ENCODE measurements at places on chromosomes 6 and 20.

DNA sequence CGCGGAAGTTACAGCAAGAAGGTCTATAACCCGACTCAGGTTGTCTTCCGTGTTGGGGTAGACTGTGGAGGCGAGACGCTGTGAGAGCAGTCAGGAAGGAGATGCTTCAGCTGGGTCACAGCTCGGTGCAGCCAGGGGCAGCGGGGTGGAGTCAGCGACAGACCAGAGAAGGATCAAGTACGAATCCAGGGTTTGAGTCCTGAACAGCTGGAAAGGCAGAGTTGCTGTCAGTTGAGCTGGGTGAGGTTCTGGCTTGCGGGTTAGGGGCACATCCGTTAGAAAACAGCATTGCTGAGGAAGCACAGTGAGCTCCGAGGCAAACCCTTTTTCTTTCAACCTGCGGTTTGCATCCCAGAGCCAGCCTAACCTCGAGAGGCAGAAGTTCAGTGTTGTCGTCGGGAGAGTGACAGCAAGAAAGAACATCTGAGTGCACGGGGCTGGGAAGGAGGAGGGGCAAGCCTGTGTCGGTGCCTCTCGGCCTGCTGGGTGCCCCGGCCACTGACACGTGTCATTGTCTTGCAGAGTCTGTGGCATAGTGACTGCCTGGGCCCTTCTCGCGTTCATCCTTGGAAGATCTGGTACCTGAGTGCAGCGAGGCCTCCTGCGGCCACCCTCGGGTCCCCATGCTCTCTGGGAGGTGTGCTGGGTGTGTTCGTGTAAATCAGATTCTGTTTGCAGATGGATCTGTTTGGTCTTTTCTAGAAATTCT lies 20.0 kb downstream of the PNLDC1 start:
- DNase-seq, result no peak

GRCh38 chr20:33926425-33926824 lies 67.3 kb upstream of the RALY start:
- no peak for DNase-seq

- no peak for DNase-seq
Observed at GRCh38 chr6:14622085-14622484, 504.5 kb downstream of the CD83 start.

- DNase-seq, result no peak
Observed at GRCh38 chr6:44029444-44030185, 97.6 kb downstream of the MRPL14 start.

DNA sequence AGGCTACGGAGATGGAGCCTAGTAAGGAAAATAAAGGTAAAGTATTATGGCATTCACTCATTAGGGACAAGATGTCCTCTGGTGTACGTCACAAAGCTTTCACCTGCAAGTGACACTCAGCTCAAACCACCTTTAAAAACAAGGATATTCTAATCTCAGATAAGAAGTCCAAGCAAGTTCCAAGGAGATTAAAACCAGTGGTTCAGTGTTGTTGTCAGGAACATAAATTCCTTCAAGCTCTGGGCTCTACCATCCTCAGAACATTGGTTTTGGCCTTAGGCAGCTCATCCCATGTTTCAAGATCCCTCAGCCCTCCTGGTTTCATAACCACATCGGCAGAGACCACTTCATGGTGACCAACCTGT lies 116.5 kb downstream of the LY86 start:
- no peak for DNase-seq

DNA sequence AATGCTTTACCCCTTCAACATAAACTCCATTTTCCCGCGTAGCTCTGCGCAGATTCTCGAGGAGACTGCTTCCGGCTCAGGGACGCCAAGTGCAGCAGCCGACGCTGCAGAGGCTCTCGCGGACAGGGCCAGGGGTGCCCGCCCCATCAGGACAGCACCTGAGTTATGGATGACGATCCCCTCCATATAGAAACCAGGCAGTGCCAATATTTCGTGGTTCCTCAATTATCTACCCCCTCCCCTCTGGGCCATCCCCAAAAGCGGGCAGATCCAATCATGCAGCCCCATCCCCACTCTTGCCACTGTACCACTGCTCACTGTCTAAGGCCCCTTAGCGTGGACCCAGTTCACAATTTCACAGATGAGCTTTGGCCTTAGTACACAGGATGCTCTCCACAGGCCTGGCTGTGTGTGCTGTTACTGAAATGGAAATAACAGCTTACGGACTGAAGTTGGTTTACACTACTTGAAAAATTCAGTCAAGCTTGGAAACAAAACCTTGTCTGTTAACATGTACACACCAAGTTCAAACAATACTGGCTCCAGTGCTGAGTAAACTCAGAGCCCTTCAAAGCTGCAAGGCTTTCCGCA lies 74.5 kb downstream of the DACT2 start:
- no peak for DNase-seq

DNA sequence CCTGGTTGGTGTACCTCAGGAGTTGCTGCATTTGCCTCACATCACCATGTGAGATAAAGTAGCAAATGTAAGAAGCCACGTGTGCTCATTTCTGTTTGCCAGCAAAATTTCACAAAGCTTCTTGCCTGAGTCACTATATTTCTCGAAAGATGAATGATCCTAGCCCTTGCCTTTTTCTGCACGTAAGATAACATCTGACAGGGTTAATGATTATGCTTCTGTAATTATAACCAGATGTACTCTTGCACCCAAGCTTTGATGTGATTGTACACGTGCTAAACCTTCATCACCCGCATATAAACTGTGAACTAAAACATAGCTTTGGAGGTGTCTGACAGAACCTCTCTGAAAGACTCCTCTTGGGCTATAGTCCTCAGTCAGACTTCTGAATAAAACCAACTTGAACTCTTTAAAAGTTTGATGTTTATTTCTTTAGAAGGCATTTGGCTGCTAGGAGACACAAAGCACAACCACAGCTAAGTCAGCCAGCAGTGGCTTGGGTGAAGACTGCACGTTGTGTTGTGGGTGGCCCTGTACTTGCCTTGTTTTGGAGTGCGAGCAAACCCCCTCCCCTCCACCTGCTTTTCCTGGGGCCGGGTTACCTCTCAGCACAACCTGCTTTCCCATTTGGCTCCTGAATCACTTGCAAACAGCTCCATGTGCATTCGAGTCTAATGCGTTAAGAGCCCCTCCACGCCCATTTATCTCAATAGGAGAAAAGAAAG lies 19.3 kb downstream of the PROKR2 start:
- no peak for DNase-seq

DNA sequence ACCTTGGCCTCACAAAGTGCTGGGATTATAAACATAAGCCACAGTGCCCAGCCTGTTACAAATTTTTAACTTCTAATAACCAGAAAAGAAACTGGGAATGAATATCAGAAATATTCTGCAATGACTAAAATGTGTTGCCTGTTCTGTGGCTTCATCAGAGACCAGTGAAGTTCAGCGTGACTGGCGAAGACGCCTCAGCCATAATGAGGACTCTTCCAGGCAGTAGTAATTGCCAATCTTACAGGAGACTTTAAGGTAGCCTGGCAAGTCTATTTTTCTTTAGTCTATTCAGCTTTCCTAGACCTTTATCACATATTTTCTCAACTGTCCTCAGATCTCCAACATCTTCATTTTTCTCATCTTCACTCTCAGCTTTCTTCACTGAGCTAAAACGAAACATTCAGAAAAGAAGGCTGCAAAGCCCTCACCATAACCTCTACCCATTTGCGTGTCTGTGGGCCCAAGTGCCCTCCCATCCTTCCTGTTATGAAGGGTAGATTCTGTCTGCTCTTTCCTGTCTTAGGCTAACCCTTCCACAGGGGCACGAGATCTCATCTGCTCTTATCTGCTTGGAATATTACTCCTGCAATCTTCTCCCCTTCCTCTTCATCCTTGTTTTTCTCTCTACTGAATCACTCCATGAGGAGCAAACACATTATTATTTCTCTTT lies 42.0 kb upstream of the OLIG3 start:
- DNase-seq, result no peak

GRCh38 chr20:49323622-49324238 lies 45.9 kb upstream of the ZNFX1 start:
- DNase-seq, result peak; percentile 5

DNA sequence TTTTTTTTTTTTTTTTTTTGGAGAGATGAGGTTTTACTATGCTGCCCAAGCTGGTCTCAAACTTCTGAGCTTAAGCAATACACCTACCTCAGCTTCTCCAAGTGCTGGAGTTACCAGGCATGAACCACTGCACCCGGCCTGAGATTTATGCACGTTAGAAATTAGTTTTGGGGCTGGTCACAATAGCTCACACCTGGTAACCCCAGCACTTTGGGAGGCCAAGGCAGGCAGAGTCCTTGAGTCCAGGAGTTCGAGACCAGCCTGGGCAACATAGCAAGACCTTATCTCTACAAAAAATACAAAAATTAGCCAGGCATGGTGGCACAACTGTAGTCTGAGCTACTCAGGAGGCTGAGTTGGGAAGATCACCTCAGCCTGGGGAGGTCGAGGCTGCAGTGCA lies 51.9 kb downstream of the CD24 start:
- no peak for DNase-seq

- no peak for DNase-seq
Observed at GRCh38 chr6:114121913-114122662, 151.1 kb upstream of the HDAC2 start.

GRCh38 chr20:62827311-62828038 lies 10.6 kb downstream of the COL9A3 start:
- no peak for DNase-seq

- no peak for DNase-seq
Observed at GRCh38 chr6:170305805-170306323, 694 bp upstream of the FAM120B start.

GRCh38 chr6:88916615-88917208 lies 46.7 kb downstream of the RNGTT start:
- DNase-seq, result no peak

GRCh38 chr20:37954190-37954589 lies 51.3 kb downstream of the VSTM2L start:
- no peak for DNase-seq

DNA sequence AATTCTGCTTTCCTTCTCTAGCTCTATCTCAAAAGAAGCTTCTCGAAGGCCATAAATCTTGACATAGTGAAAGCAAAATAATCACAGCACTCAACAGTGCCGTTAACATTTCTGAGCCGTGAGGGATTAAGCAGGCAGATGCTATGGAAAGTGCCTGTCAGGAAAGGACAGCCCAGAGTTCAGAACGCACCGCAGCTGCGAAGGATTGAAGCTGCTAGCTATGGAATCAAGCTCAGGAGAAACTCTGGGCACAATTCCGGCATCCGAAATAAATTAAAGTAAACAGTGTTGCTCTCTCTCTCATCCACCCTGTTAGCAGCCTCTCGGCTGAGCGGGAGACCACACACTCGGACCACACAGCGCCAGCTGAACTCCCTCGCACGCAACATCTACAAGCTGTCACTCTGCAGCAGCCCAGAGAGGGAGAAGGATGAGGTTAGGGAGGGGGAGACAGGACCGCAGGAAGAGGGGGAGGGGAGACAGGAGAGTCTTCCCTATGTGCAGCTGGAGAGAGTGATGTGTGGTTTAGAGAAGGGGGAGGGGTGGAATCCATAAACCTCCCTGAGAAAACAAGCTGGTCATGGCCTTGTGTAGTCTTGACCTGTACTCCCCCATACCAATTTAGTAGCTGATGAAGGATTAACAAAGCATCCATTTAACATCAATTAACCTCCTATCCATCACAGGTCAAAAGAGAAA lies 9.0 kb downstream of the EXOC2 start:
- peak; percentile 42 for DNase-seq

DNA sequence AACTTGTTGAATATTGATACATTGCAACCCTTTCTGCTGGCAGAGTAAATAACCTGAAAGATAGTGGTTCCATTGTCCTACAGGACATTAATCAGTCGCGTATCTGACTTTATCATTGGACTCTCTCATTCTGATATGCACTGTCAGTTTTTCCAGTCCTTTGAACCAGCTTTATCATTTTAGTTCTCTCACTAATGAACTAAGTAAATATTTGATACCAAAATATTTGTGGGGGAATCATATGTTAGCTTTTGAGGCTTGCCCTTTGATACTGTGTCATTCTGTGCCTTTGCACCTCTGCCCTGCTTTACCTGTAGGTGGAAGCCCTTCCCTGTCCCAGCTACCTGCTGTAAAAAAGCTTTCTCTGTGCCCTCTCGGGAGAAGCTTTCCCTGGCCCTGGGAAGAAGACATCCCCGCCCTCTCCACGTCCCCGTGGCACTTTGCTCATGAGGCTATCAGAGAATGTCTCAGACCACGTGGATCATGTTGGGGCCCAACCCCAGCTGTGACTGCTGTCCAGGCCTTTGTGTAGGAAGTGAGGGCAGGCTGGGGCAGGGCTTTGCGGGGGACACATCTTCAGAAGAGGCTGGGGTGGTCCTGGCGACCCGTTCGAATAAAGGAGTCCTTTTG lies 117.8 kb upstream of the NXT1 start:
- DNase-seq, result no peak

- DNase-seq, result no peak
Observed at GRCh38 chr20:7741866-7742265, 198.4 kb downstream of the HAO1 start.

GRCh38 chr6:157841211-157841840 lies 18.3 kb downstream of the SNX9 start:
- no peak for DNase-seq

GRCh38 chr6:43713643-43714310 lies 26.2 kb upstream of the MRPS18A start:
- no peak for DNase-seq

GRCh38 chr20:5160882-5161281 lies 34.1 kb downstream of the CDS2 start:
- DNase-seq, result no peak

- no peak for DNase-seq
Observed at GRCh38 chr6:135145063-135145800, 35.9 kb upstream of the MYB start.

DNA sequence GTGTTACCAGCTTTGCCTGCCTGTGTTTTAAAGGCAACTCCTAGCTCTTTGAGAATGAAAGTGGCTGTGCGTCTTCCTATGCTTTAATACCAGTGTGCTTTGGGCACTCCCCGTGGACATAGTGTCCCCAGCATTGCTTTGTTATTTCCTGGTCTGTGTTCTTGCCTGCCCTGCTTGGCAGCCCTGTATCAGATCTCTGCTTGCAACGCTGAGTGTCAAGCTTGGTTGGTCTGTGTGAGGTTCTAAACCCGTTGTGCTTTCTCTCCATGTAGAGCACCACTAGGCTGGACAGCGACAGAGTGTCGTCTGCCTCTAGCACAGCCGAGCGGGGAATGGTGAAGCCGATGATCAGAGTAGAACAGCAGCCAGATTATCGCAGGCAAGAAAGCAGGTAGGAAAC lies 80.2 kb downstream of the AFDN start:
- peak; percentile 69 for DNase-seq

Measured in NCI-H1092 treated with DMSO at 0.1 percent for 48 hours (cell line).